ENCODE measurements at places on chromosomes 4 and X. TPM values are rescaled to one million over a fixed set of nuclear protein-coding genes. Genes with fewer than 3 reads are reported as not detected.

- DNase-seq = no peak
Measured at GRCh38 chrX:6803607-6804006, 268.7 kb upstream of the VCX3A start.

Gene RENBP
- 3.7 TPM for polyA plus RNA-seq

GRCh38 chrX:15056044-15056443, 182.8 kb downstream of the MOSPD2 start:
- no peak for DNase-seq

- DNase-seq = no peak
Measured at GRCh38 chr4:89161841-89162240, 50.5 kb downstream of the TIGD2 start.

GRCh38 chr4:156635051-156635450, 336.5 kb downstream of the PDGFC start:
- DNase-seq = no peak

DNA sequence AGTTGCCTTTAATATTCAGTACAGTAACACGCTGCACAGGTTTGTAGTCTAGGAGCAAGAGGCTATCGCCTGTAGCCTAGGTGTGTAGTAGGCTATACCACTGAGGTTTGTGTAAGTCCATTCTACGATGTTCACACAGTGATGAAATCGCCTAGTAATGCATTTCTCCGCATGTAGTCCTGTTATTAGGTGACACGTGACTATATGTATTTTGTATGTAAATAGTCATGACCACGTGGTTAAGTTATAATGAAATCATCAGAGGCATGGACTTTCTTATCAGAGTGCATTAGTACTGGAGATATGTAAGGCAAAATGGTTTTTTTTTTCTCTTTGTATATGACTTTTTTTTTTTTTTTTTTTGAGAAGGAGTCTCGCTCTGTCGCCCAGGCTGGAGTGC, 9.9 kb upstream of the ZCCHC4 start:
- DNase-seq = no peak

DNA sequence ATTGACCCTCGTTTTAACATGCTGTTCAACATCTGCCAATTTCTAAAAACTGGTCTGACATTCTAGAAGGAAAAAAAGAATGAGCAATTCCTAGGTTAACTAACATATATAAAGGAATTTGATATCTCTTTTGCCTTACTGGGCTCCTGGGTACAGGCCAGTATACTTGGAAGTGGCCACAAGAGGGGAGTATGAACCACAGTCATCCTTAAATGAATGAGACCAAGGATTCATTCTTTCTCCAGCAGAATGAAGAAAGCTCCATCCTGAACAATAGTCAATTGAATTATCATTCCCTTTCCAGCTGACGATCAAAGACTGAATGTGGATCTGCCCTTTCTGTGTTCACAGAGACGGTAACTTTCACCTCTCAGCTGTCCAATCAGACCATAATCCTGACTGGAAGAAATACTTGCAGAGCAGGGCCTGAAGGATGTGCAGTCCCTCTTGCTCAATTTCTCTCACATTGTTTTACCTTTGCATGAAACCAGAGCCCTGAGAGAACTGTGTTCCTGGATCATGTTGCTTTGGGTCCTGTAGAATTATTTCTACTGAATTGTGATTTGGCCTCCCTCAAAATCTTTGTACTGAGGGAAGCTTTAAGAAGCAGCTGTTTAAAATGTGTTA, 14.8 kb upstream of the SPARCL1 start:
- no peak for DNase-seq

Measured in forelimb muscle (tissue), 1 donor.